ENCODE measurements at places on chromosomes 6 and 20.

- ATAC-seq = peak; percentile 86
Observed at GRCh38 chr6:28985462-28986164, 19.5 kb downstream of the ZNF311 start.

- no peak for ATAC-seq
Observed at GRCh38 chr20:6212903-6213302, 90.1 kb upstream of the FERMT1 start.

- ATAC-seq = no peak
Observed at GRCh38 chr20:48724382-48724781, 103.4 kb downstream of the PREX1 start.

DNA sequence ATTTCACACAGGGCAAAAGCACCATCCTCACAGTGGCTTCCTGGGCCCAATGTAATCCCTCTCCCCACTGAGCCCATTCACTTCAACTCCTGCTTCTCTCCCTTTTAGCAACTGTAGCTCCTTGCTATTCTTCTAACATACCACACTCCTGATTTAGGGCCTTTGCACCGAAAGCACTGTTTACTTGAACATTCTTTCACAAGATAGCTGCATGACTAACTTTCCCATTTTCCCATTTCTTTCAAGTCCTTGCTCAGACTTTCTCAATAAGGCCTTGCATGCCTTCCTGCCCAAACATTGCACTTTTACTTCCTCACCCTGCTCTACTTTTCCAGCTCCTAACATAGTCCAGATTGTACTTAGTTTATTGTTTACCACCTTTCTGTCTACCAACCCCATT is 73.0 kb downstream of the SHPRH start:
- ATAC-seq = no peak

DNA sequence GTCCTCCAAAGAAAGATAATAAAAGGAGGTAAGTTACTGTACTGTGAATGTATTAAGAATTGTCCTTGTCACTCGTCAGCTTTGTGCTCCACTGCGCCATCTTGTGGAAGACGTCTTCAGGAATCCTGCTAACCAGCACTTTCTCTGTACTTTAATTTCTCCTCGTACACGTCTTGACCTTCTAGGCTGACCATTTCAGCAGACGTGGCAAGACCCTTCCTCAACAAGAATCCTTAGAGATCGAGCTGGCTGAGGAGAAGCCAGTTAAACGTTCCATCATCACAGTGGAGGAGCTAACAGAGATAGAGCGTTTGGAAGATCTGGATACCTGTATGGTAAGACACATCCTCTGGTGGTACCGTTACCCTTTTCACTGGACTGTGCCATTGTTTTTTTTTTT is 95.5 kb upstream of the SCGN start:
- no peak for ATAC-seq

DNA sequence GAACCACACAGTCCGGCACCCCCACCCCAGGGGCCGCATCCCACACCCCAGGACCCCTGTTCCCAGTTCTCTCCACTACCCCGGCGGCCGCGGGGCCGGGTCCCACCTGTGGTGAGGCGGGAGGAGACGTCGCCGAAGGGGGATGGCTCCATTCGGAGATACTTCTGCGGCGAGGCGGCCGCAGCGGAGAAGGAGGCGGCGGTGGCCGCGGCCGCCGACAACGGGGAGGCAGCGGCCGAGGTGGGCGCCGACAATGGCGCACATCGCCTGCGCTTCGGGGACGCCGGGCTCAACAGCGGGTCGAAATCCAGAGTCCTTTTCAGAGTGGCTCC is 723 bp downstream of the AKIRIN2 start:
- no peak for ATAC-seq

- ATAC-seq = no peak
Observed at GRCh38 chr20:40691566-40692239, 2.7 kb upstream of the MAFB start.

GRCh38 chr20:21046413-21047070 is 59.6 kb downstream of the LINC00237 start:
- no peak for ATAC-seq

- no peak for ATAC-seq
Observed at GRCh38 chr6:15239616-15240364, 6.1 kb upstream of the JARID2 start.

- no peak for ATAC-seq
Observed at GRCh38 chr6:105897131-105897530, 189.0 kb upstream of the PRDM1 start.

DNA sequence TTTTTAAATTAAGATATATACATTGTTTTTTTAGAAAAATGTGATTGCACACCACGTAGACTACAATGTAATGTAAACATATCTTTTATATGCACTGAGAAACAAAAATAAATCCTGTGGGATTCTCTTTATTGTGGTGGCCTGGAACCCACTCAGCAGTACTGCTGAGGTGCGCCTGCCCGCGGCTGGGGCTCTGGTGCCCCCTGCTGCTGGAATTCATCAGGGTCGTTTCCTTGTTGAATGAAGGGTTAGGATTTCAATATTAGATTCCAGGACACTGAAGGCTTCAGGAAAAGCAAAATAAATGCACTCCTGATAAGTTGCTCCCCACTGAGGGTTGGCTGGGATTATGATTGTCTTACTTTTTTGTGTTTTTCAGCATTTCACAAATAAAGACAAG is 175.8 kb upstream of the GGTLC1 start:
- ATAC-seq = no peak

DNA sequence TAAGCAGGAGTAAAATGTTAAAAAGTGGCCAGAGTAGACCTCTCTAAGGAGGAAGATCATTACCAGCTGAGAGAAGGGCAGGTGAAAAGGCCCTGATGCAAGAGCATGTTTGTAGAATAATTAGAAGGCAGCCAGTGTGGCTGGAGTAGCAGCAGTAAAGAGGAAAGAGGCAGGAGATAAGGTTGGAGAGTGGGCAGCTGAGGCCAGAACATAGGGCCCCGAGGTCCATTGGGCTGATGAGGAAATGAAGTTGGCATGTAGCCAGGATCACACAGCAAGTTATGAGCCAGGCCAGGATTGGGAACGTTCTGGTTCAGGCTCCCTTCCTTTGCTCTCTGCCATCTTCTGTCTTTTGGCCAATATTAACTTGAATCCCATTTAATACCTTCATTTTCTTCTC is 51.6 kb downstream of the RALY start:
- peak; percentile 41 for ATAC-seq

DNA sequence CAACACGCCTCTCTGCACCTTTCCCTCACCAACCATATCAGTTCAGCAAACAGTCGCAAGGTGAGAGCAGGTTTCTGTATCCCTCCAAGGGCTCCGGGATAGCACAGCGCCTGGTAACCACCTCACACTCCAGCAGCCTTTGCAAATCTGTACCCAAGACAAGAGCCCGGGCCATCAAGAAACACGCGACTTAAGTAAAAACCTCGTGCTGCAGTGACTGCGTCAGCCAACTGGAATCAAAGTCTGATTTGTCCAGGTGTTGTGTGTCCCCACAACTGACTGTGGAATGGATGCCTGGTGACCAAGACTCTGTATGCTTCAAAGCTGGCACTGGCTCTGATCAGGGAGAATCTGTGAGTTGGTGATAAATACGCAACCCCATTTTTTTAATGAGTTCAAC is 74.1 kb downstream of the NINL start:
- ATAC-seq = no peak

GRCh38 chr6:16481697-16482399 is 243.5 kb downstream of the GMPR start:
- ATAC-seq = no peak

GRCh38 chr6:1867197-1867596 is 257.5 kb downstream of the FOXC1 start:
- ATAC-seq = no peak

DNA sequence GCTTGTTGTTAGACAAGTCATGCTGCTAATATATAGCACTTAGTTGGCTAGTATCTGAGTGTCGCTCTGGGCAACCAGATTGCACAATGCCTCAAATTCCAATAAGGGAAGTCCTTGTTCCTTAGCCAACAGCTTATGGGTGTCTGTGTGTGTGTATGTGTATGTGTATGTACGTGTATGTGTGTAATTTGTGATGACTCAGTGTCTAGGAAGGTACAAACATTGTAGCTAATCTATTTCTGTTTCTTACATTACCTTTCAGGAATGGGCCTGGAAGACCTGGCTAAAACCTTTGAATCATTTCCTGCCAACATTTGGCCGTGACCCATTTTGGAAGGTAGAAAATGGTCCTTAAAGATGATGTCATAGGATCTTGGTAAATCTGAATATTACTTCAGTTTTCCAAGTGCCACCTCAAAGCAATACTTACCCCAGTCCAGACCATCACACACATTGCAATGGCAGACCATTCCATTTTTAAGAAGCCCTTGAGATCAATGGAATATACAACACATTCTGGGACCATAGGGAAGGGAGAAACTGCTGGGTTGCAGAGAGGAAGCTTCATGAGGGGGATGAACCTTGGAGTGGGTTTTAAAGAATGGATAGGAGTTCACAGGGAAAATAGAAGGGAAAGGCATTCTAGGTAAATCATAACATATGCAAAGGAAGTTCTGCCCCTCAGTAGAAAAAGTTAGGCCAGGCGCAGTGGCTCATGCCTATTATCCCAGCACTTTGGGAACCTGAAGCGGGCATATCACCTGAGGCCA is 25.1 kb downstream of the NEDD9 start:
- peak; percentile 85 for ATAC-seq

DNA sequence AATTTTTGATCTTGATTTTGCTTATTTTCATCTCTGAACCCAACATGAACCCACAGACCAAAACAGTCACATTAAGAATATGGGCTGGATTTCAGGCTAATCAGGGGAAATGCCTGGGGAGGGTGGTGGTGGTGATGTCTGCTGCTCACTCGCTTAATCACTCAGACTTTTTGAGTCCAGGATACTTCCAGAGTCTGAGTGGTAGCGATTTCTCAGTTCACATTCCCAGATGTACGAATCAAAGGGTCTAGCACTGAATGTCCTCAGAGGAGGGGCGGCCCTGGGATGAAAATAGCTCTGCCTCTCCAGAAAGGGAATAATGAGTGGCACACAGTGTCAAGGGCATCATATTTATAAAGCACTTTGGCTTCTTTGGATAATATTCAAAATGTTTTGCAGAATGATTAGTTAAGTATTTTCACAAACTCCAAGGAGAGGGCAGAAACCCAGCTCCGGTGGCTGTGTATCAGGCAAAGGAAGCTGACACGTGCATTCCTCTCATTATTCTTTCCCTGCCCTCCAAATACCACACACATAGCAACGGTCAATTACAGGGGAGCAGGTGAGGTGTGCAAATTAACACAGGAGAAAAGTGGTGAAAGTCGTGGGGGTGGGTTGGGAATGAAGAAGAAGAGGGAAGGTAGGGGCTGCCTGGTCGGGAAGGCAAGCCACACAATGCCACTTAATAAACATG is 345.2 kb upstream of the RSPO3 start:
- ATAC-seq = peak; percentile 83

DNA sequence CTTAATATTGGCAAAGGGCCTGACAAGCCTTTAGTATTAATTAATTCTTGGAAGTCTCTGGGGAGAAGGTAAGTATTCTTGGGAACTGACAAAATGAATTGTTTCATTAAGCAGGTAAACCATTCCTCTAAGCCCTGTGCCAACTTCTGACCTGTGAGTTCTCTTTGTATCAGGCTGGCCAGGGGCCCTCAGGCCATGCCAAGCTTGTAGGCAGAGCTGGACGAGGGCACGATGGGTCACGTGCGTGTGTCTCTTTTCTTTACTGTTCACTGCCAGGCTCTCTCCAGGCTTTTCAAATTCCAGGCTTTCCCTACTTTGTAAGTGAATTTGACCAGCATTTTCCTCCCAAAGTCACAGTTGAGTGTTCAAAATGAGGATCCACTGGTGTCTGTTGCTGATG is 112.4 kb downstream of the NRN1 start:
- no peak for ATAC-seq

GRCh38 chr20:20603339-20603990 is 109.0 kb downstream of the RALGAPA2 start:
- no peak for ATAC-seq

- peak; percentile 53 for ATAC-seq
Observed at GRCh38 chr6:170137176-170137891, 153.5 kb downstream of the DLL1 start.

GRCh38 chr6:134235937-134236751 is 81.8 kb downstream of the SGK1 start:
- ATAC-seq = no peak

GRCh38 chr6:100503043-100503705 is 38.5 kb upstream of the SIM1 start:
- no peak for ATAC-seq

DNA sequence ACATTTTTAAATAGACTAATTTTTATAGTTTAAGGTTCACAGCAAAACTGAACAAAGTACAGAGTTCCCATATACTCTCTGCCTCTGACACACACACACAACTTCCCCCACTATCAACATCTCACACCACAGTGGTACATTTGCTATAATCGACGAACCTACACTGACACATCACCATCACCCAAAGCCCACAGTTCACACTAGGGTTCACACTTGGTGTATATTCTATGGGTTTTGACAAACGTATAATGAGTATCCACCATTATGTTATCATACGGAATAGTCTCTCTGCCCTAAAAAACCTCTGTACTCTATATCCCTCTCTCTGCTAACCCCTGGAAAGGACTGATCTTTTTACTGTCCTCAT is 15.6 kb downstream of the TMEM30A start:
- ATAC-seq = no peak

GRCh38 chr6:160027931-160028330 is 59.0 kb downstream of the IGF2R start:
- no peak for ATAC-seq

- ATAC-seq = peak; percentile 88
Observed at GRCh38 chr6:41505122-41506049, 40.8 kb upstream of the FOXP4 start.

GRCh38 chr6:163954088-163954775 is 539.7 kb downstream of the QKI start:
- no peak for ATAC-seq

DNA sequence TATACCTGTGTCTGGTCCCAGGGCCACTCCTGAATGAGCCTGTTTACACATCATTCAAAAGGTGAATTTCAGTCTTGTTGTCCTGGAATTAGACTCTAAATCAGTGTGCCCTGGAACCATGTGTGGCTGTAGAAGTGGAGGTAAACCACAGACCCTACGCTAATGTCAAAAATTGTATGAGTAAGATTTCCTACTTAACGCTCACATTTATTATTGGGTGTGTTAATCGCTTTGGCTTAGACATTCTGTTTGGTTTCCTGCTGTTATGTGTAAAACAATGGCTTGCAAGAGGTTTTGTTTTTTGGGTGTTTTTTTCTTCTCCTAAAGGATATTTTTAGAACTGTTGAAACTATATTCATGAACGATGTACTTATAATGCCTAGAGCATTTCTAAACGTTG is 19.3 kb downstream of the PLCB1 start:
- ATAC-seq = no peak

DNA sequence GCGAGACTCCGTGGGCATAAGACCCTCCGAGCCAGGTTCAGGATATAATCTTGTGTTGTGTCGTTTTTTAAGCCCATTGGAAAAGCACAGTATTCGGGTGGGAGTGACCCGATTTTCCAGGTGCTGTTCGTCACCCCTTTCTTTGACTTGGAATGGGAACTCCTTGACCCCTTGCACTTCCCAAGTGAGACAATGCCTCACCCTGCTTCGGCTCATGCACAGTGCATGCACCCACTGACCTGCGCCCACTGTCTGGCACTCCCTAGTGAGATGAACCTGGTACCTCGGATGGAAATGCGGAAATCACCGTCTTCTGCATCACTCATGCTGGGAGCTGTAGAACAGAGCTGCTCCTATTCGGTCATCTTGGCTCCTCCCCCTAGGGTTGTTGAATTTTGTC is 307.7 kb upstream of the DEFB115 start:
- ATAC-seq = no peak

GRCh38 chr20:45951925-45952834 is 17.7 kb downstream of the PCIF1 start:
- ATAC-seq = no peak
